ENCODE measurements at places on chromosomes 1 and 21.

- no peak for DNase-seq
These were observed 401.7 kb upstream of the PROX1 start for GRCh38 chr1:213585959-213586586.

- DNase-seq, result peak; percentile 75
These were observed 35.8 kb upstream of the LMO4 start for GRCh38 chr1:87292684-87293493.

- DNase-seq, result no peak
These were observed 3.0 kb downstream of the LYST start for GRCh38 chr1:235863699-235864093.

DNA sequence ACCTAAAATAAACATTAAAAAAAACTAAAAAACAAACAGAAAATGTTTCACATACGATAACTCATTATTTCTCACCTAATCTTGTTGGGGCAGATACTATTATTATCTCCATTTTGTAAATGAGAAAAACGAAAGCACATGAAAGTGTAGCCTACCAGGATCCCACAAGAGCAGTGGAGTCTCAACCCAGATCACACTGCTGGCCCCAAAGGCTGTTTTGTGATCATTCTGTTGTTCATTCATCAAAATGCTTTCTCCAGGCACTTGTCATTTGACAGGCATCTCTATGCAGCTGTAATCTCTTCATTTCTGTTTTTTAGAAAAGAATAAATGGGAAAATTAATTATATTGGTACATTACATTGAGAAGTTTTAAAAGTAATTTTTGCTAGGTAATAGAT is 67.5 kb downstream of the AK5 start:
- DNase-seq, result no peak

- no peak for DNase-seq
These were observed 310.1 kb downstream of the BRINP2 start for GRCh38 chr1:177480741-177481305.

DNA sequence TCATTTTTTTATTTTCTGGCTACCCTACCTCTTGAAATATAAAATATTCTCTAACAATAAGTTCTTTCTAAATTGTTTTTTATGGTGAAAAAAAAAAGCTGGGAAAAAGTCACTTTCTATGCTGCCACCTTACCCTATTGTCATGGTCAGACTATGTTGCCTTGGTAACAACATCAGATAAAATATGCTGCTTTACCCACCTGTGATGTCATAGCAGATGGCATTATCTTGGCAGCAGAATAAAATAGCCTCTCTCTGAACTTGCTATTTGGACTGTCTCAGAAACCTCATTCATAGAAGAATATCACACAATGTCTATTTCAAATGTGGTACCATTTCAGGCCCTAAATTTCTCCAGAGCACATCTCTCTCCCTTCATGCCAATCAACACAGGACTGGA is 69.6 kb upstream of the SGIP1 start:
- DNase-seq, result no peak

DNA sequence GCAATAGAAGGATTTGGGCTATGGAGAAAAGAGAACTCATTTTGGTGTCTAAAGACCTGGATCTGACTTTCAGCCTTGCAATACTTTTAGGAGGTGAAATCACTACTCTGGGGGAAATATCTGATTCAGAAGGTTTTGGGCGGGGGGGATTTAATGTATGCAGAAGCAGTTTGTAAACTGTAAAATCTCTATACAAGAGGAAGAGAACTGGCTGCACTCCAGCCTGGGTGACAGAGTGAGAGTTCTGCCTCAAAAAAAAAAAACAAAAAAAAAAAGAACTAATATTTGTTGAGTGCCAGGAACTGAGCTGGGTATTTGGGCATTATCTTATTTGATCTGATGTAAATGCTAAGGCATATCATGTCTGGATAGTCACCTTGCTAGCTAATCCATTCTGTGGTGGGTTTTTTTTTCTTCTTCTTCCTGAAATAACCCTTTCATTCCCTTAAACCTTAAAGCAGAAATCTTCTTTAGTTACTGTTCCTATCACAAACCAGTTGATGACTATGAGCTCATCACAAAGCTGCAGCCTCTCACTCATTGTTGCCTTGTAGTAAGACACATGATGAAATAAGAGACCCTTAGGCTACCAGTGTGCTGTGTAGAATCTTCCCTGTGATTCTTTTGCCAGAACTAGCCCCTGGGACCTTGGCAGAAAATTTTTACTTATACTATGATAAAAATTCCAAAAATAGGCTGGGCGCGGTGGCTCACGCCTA is 35.6 kb upstream of the SLC16A1 start:
- no peak for DNase-seq

GRCh38 chr1:18868801-18869424 is 9.5 kb upstream of the TAS1R2 start:
- DNase-seq, result no peak

DNA sequence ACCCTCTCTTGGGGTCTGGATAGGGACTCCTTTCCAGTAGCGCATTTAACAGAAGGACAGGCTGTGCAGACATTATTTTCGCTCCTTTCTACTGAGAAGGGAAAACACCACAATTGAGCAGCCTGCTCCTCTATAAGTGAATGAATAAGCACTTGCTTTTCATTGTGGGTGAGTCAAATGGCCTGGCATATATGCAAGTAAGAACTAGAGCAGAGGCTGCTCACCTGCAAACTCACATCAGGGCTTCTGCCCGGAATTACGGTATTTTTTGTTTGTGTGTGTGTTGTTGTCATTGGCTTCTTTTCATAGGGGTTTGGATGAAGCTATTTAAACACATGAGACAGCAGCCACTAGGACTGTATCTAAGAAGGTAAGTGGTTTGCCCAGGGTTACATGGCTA is 200.1 kb upstream of the CAMK1G start:
- DNase-seq, result no peak

GRCh38 chr1:28190996-28191645 is 14.6 kb upstream of the PTAFR start:
- peak; percentile 49 for DNase-seq
